Common myeloid progenitor, CD34-positive (primary cell): ENCODE measurements at places on chromosomes 2 and 18.

- DNase-seq = no peak
Measured at GRCh38 chr18:27110319-27110718, 74.8 kb downstream of the CHST9 start.

GRCh38 chr2:75632091-75632701 is 14.4 kb upstream of the MRPL19 start:
- no peak for DNase-seq

- no peak for DNase-seq
Measured at GRCh38 chr2:49332415-49332814, 178.1 kb upstream of the FSHR start.

DNA sequence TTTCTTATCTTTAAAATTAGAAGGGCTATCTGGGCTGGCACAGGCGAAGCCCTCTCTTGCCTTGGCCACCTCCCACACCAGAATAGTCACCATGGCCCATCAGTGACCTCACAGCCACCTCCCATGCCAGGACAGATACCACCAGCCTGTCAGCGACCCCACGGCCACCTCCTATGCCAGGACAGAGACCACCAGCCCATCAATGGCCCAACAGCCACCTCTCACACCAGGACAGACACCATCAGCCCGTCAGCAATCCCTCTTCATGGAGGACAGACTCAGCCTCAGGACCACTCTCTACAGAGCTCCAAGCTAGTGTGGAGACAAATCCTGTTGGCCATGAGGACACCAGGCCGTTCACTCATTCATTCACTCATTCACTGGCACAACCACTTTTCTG is 74.6 kb downstream of the ASB1 start:
- DNase-seq = no peak

- no peak for DNase-seq
Measured at GRCh38 chr2:208031608-208032019, 6.3 kb upstream of the PLEKHM3 start.
